ENCODE measurements at places on chromosomes 12 and 14. TPM values are rescaled to one million over a fixed set of nuclear protein-coding genes. Genes with fewer than 3 reads are reported as not detected.

DNA sequence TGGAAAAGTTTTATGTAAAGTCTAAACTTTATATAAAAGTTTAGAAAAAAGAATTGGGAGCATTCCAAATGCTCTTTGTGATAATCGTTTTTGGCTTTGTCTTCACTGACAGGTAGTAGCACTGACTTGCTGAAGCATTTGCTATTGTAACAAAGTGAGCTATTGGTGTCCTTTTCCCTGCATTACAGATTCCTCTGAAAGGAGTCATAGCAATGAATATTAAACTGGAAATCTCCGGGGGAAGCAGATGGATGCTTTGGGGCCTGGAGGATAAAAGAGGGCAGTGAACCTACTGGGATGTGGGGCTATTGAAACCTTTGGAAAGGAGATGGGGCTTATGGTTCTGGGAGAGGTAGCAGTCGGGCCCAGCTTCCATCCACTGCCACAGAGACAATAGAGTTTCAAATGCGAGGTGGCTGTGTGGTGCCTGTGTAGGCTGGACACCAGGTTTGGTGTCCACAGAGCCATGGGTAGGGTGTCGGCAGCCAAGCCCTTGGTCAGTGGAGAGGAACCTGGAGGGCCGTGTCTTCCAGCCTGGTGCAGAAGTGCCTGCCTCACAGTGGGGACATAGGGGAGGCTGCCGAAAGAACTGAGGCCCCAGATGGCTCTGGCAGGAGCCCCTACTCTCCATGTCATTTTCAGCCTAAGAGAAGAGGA is 10.1 kb downstream of the GSG1 start:
- H3K36me3 ChIP-seq, result no peaks in the 10 kb centered on the region
- H3K4me3 ChIP-seq, result no peak overlapping the region
- no peak for DNase-seq
- H3K4me1 ChIP-seq, result peaks cover 5% of the 10 kb centered on the region

DNA sequence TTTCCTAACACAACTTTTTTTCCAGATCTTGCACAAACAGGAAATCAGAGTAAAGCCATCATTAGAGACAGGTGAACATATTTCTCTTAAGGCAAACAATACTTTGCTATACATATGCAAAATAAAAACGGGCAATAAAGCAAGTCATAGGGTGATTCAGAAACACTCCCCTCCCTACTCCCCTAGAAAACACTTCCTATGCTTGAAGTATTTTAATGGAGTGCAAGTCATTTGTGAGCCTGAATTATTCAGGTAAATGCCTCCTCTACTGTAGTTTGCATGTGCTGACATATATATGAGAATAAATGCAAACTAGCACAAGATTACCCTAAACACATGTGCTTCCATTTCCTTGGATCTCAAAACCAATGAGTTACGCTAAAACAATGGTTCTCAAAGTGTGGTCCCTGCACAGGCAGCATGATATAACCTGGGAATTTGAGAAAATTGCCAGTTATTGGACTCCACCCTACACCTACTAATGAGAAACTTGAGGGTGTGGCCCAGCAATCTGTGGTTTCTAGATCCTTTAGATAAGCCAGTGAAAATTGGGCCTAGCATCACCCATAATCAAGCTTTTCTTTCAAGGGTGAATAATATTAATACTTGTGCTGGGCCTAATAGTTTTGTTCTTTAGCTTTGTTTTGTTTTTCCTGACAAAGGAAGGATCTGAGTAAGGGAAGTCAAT is 159.7 kb upstream of the BMP4 start:
- no peaks in the 10 kb centered on the region for H3K36me3 ChIP-seq
- H3K27me3 ChIP-seq, result no peaks in the 10 kb centered on the region
- H3K4me3 ChIP-seq, result no peak overlapping the region

- H3K27ac ChIP-seq, result no peak overlapping the region
- no peaks in the 10 kb centered on the region for H3K36me3 ChIP-seq
- no peak overlapping the region for H3K4me3 ChIP-seq
- no peak for DNase-seq
- H3K4me1 ChIP-seq, result peaks cover 15% of the 10 kb centered on the region
- no peaks in the 10 kb centered on the region for H3K27me3 ChIP-seq
Measured at GRCh38 chr14:23408307-23408630, 196 bp upstream of the MYH6 start.

- no peaks in the 10 kb centered on the region for H3K36me3 ChIP-seq
- H3K27me3 ChIP-seq, result no peaks in the 10 kb centered on the region
- H3K27ac ChIP-seq, result no peak overlapping the region
Measured at GRCh38 chr12:19739195-19739776, 300.0 kb downstream of the AEBP2 start.

DNA sequence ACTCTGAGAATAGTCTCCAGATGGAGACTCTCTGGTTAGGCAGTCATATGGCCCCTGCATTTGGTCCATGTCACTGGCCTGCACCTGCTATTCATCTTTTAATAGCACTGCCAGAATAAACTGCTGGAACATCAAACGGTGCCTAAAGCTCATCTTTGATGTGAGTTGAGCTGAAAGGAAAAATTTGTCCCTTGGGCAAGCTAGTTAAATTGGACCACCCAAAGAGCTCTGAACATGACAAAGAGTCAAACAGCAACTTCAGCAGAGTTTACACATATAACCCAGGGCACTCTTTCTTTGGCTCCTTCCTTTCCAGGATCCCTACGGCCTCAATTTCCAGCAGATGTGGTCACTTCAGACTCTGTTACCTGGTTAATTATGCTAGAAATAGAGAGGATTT is 269.9 kb downstream of the RPL10L start:
- H3K4me3 ChIP-seq, result no peak overlapping the region
- H3K4me1 ChIP-seq, result no peaks in the 10 kb centered on the region
- H3K36me3 ChIP-seq, result no peaks in the 10 kb centered on the region

The PCED1B gene
- 0.55 TPM for total RNA-seq

The PLA2G1B gene
- total RNA-seq, result 0.59 TPM

The CISTR gene
- total RNA-seq, result not detected
